ENCODE measurements at places on chromosomes 11 and 22.

- no peak for DNase-seq
Observed at GRCh38 chr11:10155793-10156490, 138.1 kb downstream of the SBF2 start.

- no peak for DNase-seq
Observed at GRCh38 chr11:64276653-64277431, 7.6 kb downstream of the BAD start.

DNA sequence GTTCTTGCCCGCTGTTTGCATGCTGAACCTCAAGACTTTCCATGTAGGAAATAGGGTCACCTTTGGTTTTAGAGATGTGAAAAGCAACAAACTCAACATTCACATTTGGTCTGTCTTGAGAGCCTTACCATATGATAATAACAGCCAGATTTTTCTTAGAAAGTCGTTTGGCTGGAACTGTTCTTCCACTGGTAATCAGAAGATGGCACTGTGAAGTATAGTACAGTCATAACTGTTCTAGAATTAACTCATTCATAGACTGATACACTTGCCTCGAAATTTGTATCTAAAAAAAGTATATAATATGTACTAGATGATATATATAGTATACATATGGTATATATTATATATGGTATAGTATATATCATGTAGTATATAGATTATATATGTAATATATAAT, 12.3 kb downstream of the LUZP2 start:
- no peak for DNase-seq

DNA sequence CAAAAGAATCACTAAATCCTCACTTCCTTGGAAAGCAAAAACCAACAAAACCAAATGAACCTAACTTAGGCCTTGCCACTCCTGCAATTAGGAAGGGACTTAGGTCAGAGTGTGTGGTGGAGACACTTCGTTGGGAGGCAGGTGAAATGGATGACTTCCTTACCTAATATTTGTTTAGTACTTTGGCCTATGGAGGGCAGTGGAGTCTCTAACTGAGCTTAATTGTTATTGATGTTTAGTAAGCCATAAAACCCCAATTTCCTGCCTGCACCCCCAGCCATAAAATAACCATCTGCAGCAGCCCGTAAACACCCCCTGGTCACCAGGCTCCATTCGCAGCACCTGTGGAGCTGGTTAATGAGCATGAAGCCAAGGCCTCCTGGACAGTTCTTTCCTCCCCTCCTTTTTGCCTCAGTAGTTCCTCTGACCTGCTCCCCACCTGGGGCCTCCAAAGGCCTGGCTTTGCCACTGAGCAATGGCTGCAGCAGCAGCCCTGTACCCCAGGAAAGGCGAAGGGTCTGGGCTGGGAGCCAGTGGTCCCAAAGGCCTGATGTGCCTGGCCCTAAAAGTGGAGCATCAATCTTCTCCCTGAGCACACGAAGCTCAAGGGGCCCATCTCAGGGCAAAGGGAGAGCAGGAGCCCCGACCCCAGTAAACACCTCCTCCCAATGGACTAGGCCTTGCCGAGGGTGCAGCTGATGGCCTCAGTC, 15.6 kb upstream of the SYT13 start:
- no peak for DNase-seq

DNA sequence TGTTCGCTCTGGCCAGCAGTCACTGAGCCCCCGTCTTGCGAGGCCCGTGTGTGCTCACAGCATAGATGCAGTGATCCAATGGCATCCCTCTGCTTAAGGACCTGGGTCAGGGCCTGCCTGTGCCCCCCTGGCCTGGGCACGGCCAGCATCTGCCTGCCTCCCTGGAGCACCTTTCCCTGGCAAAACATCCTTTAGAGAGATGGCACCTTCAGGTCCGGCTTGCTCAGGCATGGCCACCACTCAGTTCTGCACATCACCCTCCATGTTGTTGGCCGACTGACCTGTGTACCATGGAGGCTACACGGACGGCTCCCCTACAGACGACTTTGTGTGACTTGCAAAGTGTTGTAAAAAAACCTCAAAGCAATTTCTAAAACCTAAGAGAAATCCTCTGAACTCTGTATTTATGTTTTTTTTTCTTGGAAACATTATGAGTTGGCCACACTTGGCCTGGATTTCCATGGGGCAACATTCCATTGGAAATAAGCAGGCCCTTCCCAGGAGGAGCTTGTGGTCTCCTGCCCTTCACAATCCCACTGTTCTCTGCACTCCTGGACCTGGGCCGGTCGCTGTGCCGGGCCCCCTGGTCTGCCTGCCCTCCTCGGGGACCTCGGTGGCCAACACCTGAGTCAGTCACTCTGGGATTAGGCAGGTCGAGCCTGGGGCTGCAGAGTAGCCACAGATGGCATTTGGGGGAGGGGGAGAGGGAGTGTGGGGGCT, 592.4 kb downstream of the TBC1D22A start:
- no peak for DNase-seq

DNA sequence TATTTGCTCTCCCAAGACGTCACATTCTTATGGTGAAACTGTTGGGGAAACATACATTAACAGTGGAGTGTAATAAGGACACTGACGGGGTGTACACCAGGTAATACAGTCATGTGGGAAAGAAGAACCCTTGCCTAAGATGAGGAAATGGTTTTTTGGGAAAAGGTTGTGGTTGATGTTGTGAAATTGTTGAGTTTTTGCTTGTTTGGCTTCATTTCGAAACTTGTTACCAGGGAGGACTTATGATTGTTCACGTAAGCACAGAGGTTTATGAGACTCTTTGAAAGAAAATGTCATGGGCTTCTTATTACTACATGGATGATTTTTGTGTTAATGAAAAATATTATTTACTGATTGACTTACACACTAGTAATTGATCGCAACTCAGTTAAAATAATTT, 16.8 kb downstream of the ANO3 start:
- no peak for DNase-seq

DNA sequence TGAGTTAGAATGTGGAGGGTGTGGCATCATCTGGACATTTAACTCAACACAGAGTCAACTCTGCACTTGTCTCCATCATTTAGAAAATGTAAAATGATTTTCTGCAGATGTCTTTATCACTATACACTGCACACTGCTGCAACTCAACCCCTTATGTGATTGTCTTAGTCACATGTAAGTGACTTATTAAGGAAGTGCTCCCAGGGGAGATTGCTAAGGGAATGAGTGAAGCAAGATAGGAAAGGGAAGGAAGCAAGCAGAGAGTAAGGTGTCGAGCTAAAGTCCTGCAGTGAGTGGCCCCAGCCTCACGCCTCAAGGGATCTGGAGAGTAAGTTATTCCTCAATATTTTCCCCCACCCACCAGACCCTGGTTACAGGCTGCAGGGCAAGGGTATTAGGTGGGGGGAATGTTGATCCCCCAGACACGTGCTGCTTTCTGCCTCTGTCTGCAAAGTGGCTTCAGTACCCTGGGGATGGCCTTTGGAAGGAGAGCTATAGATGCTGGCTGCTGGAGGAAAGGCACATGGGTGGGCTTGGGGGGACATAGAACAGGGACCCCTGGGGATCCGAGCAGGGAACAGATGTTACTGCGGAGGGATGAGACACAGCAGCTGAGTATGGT, 7.2 kb upstream of the CBX6 start:
- no peak for DNase-seq

DNA sequence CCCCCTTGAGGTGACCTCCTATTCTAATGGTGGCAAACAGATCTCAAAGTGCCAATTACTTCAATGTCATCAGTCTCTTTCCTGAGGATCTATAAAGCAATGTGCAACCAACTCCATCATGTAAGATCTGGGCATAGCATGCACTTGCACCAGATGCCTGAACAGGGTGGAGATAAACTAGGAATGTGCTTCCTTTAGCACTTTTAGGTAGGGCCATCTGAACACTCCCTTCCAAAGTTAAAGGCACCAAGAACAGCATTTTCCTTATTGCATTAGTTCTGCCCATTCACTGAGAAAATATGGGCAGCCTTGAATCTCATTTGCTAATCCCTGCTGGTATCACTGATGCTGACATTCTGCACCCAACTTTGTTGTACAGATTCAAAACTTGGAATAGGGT, 112.0 kb downstream of the SGSM3 start:
- DNase-seq: no peak
